ENCODE measurements at places on chromosomes 2 and 18.

DNA sequence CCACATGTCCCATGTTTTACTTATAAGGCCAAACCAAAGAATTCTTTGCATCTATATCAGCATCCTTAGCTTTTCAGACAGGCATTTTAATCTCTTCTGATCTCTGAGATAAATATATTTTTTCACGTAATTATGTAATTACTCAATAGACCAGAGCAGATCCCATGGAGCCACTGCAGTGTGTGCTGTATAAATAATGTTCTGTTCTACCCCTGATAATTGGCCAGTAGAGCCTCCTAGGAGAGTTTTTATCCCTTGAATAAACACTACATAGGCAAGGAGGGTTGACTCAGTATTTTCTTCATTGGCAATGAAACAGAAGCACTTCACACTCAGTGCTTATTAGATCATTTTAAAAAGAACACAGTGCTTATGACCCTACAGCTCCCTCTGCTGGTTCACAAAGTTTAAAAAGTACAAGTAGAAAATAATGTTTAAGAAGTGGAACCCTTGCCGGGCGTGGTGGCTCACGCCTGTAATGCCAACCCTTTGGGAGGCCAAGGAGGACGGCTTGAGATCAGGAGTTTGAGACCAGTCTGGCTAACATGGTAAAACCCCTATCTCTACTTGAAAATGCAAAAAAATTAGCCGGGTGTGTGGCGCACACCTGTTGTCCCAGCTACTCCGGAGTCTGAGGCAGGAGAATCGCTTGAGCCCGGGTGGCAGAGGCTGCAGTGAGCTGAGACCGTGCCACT, 91.9 kb downstream of the PPP1R1C start:
- DNase-seq: peak; percentile 91

DNA sequence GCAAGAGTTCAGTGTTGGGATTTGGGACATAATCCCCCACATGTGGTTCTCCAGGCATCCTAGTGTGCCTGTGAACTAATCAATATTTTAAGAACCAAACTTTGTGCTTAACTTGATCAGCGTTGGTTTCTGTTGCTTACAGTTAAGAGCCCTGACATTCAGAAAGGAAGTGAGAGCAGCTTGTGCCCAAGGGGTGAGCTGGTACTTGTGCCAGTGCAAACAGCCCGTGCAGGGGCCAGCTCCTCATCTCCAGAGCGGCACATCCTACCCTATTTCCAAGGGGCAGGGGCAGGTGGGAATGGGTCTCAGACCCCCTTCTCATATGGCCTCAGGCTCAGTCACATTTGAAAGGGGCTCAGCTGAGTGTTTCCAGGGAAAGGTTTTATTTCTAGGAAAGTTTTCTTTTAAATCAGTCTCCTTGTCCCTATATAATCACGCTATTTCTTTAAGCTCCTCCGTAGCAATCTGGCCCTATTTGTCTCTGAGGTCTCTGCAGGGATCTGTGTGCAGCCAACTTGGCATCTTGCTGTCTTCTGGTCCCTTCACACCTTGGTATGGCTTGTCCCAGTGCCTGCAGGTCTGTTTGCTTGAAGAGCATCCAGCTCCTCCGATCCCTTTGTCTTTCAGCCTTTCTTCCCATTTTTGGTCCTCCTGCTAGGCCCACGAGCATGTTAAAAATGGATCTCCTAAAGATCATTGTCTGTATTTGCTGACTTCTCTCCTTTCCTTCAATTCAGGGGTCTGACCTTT, 358.9 kb downstream of the HRH4 start:
- DNase-seq: no peak

DNA sequence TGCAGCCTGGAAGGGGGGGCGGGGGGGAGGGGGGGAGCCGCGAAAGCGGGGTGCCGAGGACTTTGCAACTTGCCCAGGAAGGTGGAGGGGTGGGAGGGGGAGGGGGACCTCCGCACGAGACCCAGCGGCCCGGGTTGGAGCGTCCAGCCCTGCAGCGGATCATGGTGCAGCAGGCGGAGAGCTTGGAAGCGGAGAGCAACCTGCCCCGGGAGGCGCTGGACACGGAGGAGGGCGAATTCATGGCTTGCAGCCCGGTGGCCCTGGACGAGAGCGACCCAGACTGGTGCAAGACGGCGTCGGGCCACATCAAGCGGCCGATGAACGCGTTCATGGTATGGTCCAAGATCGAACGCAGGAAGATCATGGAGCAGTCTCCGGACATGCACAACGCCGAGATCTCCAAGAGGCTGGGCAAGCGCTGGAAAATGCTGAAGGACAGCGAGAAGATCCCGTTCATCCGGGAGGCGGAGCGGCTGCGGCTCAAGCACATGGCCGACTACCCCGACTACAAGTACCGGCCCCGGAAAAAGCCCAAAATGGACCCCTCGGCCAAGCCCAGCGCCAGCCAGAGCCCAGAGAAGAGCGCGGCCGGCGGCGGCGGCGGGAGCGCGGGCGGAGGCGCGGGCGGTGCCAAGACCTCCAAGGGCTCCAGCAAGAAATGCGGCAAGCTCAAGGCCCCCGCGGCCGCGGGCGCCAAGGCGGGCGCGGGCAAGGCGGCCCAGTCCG, 540 bp downstream of the SOX11 start:
- DNase-seq: no peak

DNA sequence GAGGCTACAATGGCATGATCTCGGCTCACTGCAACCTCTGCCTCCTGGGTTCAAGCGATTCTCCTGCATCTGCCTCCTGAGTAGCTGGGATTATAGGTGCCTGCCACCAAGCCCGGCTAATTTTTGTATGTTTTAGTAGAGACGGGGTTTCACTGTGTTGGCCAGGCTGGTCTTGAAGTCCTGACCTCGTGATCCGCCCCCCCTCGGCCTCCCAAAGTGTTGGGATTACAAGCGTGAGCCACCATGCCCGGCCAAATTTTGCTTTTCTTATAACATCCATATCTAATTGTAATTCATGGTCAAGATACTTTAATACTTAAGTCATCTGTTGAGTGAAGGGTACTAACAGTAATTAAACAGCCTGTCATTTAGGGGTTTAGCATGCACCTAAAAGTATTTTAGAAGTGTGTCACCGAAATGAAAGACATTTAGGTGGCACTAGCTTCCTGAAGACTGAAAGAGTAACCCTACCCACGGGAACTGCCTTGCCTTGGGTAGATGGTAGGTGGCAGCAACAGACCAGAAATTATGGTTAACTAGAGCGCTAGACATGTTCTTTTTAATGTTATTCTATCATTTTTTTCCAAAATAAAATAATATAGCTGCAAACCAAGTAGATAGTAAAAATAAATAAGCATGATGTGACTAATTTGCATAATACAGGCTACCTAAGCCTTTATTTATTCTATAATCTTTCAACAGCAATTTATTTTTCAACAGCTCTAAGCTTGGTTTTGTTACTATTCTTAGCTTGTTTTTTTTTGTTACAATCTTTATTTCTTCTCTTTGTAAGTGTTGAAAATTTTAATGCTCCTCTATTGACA, 8.6 kb upstream of the ACYP2 start:
- DNase-seq: peak; percentile 71

- DNase-seq: peak; percentile 37
These were observed 10.6 kb upstream of the IHH start for GRCh38 chr2:219071131-219071816.

GRCh38 chr2:159218389-159218788, 68.1 kb downstream of the WDSUB1 start:
- DNase-seq: no peak

GRCh38 chr18:22348521-22349316, 69.0 kb downstream of the CTAGE1 start:
- DNase-seq: peak; percentile 39

- DNase-seq: no peak
These were observed 584.0 kb upstream of the CHAC2 start for GRCh38 chr2:53183581-53183980.

DNA sequence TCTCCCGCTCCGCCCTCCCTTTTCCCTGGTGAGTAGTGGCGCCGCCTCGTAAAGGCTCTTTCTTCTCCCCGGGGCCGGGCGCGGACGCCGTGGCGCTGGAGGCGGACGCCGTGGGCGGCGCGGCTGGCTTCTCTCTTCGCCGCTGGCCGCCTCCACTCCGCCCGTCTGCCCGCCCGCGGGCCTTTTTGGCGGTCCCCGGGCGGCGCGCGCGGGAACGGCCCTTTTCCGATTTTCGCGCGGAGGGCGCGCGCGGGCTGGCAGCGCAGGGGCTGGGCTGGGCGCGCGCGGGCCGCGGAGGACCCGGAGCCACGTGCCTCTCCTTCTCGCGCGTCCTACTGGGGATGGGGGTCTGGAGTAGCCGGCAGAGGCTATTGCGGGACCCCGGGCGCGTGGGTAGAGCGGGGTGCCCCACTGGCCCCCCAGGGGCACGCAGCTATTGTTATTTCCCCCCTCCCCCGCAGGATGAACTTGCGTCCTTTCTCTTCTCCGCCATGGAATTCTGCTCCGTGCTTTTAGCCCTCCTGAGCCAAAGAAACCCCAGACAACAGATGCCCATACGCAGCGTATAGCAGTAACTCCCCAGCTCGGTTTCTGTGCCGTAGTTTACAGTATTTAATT, 472 bp downstream of the SLC20A1 start:
- peak; percentile 38 for DNase-seq

- DNase-seq: no peak
These were observed 57.5 kb upstream of the CXCR4 start for GRCh38 chr2:136175466-136175865.

GRCh38 chr18:23727707-23728493, 38.6 kb downstream of the LAMA3 start:
- DNase-seq: no peak

DNA sequence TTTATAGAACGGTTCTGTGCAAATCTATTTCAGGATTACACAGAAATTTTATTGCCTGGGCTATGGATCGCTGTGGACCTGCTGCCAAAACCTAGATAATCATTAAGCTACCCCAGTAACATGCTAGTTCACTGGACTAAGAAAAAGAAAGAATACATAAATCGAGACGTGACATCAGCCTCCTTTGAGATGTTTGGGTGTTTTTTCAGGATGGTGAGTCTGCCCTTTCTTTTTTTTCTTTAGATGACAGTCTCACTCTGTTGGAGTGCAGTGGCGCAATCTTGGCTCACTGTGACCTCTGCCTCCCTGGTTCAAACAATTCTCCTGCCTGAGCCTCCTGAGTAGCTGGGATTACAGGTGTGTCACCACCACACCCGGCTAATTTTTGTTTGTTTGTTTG, 52.0 kb downstream of the FHOD3 start:
- DNase-seq: peak; percentile 35

DNA sequence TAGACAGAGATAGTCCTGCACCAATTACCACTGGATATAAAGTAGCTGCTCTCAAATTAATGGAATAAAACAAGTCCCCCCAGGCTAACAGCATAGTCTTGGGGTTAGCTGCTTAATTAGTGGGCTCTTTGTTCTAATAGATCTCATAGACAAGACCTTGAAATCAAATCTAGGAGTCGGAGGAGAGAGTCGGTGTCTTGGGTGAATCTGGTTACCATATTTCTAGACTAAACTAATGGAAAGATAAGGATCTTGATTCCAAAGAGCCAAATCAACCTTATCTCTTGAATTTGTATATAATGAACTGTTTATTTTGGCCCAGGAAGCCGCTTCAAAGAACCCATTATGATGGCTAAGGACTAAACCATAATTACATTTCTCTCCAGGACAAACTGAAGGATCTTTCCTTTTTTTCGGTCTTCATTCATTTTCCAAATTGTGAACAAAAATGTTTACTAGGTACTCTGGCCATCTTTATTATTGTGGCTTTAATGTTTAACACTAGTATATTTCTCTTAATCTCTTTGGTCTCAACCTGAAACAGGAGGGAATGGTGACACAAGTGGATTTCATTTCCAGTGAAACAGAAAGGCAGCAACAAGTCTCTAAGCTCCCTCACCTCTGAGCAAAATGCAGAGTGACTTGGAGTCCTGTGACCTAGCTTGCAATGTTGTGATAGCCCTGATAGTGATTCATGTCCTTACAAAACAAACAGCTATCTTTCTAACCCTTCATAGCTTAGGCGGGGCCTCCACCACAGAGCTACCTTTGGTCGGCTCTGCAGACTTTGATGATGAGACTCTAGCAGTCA, 137.9 kb upstream of the PARD3B start:
- DNase-seq: peak; percentile 2

GRCh38 chr2:204477358-204477950, 67.8 kb upstream of the PARD3B start:
- no peak for DNase-seq

GRCh38 chr18:61975526-61976326, 82.9 kb upstream of the RNF152 start:
- no peak for DNase-seq

DNA sequence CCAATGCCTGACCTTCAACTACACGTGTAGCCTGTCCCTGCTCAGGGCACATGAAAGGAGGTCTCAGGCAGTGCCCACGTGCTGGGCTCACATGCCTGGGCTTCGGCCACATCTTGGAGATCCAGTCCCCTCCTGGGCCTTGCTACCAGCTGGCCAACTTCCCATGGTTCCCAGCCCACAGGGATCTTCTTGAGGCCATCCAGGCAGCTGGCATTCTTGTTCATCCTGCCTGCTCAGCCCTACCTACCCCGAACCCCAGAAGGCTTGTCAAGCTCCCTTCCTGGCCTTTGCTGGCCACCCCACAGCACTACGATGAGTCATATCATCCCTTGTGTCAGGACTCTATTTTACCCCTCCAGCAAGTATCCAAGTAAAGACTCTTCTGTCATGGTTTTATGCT, 97.1 kb downstream of the ZBTB7C start:
- peak; percentile 14 for DNase-seq

DNA sequence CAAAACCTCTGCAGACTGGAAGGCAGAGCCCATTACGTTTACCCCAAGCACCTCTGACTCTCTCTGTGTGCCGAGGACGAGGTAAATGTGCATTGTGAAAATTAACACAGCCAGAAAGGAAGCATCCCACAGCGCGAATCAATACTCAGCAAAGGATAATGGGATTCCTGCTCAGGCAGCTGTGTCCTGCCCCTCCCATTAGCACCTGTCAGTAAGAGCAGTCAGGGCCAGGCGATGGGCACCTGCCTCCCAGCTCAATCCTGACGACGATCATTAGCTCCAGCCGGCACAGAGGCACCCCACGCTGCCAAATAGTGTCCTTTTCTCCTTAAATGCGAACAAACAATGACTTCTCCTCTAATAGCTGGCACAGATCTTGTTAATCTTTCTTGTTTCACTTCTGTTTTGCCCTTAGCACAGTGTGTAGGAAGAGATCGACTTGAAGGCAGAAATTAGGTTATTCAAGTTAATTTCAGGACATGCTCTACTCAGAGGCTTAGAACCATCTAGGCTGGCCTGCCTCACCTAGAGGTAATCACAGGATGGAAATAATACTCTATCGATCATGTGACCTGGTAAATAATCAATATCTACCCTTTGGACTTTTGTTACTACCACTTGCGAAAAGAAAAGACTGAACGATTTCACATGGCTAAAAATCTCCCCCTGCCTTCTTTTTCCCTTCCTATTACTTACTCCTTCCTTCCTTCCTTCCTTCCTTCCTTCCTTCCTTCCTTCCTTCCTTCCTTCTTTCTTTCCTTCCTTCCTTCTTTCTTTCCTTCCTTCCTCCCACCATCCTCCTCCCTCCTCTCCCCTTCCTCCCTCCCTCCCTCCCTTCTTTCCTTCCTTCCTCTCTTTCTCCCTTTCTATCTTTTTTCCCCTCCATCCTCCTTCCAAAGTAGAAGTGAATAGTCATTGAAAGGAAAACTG, 487.9 kb upstream of the ID2 start:
- DNase-seq: no peak

- DNase-seq: no peak
These were observed 130.2 kb upstream of the PID1 start for GRCh38 chr2:229401171-229401865.

GRCh38 chr2:239457586-239458445, 57.0 kb upstream of the HDAC4 start:
- no peak for DNase-seq

GRCh38 chr2:124911560-124911959, 886.5 kb downstream of the CNTNAP5 start:
- peak; percentile 1 for DNase-seq

- peak; percentile 83 for DNase-seq
These were observed at the start of gene PTPRM for GRCh38 chr18:7566567-7567473. Gene PTPRM, plus strand, starts transcription at chr18:7567316. Its CDS starts 503 bp downstream, at chr18:7567819.

GRCh38 chr18:36821681-36822080, 7.1 kb downstream of the TPGS2 start:
- DNase-seq: no peak

Measured in ELR (cell line).